NCI-H1436 treated with DMSO at 0.1 percent for 48 hours (cell line): ENCODE measurements at places on chromosomes 1 and 21.

GRCh38 chr21:36261459-36261858 is 58.5 kb upstream of the MORC3 start:
- DNase-seq: no peak

GRCh38 chr1:63909526-63909925 is 135.7 kb downstream of the ROR1 start:
- no peak for DNase-seq

DNA sequence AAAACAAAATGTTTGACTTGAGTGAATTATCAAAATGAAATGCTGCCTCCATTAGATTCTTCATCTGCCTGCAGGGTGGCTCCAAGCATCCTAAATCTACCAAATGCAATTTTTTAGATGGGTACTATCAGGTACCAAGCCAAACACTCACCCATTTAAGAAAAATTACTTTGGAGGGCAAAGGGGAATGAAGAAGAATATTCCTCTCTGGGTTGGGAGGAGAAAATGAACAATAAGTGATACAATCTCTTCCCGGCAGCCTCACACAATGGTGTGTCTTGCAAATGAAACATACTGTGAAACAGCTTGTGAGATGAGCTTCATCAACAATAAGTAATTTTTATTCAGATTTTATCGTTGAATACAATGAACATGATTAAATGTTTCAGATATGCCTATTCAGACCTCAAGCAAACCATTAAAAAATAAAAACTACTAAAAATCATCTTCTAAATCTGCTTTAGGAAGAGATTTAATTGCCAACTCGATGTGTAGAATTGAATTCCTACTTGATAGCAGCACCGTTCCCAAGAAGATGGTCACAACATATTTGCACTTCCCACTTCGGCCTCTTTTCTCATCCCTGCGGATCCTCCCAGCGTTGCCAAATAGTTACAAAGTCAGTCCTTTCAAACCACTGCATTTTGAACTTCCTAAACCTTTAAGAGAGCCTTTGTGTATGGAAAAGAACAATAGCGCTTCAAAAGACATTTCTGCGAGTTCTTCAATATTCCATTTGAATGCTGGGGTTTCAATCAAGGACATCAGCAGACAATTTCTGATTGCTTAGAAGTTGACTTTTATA is 2.7 kb downstream of the DAB1 start:
- no peak for DNase-seq

GRCh38 chr1:11109047-11109760 is 9.5 kb upstream of the EXOSC10 start:
- DNase-seq: no peak

DNA sequence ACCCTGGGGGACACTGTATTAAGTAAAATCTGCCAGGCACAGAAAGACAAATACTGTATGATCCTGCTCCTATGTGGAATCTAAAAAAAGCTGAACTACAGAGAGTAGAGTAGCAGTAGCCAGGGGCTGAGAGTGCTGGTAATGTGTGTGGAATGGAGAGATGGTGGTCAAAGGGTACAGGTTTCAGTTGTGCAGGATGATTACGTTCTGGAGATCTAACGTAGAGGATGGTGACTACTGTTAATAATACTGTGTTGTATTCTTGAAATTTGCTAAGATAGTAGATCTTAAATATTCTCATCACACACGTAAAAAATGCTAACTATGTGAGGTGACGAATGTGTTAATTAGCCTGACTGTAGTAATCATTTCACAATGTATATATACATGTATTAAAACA is 39.8 kb upstream of the GNG4 start:
- no peak for DNase-seq

DNA sequence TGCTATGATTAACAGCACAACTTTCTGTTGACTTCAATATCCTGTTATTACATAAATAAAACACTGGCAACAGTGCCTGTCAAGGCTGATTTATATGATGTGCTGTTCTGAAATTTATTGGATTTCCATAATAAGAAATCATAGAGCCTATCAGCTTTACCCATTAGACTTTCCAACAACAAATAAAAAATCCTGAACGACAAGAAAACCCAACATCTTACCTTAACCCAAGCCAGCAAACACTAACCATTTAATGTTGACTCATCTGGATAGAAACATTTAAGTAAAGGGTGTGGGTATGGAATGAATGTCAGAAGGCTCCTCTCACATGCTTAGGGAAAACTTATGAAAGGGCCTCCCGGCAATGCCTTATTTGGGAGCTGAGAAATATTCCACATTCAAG is 165.1 kb downstream of the SLC45A1 start:
- DNase-seq: no peak

DNA sequence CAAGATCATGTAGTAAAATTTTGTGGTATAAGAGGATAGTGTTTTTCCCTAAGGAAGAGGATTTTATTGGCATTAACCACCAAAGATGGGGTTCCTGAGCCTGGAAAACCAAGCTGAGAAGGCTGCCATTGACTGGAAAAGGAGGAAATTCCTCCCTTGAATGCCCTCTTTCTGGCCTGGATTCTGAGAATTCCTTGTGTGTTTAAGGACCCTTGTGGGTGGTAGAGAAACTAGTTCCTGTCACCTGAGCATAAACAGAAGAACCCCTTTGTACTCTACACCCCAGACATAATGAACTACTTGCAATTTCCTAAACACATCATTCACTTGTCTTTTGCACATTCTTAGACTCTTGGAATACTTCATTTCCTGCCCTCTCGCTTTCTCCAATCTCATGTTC is 33.1 kb upstream of the CEP350 start:
- DNase-seq: no peak

- DNase-seq: no peak
These were observed 837 bp downstream of the STXBP3 start for GRCh38 chr1:108747171-108747850.

GRCh38 chr1:9473032-9473807 is 66.0 kb upstream of the SLC25A33 start:
- DNase-seq: no peak

DNA sequence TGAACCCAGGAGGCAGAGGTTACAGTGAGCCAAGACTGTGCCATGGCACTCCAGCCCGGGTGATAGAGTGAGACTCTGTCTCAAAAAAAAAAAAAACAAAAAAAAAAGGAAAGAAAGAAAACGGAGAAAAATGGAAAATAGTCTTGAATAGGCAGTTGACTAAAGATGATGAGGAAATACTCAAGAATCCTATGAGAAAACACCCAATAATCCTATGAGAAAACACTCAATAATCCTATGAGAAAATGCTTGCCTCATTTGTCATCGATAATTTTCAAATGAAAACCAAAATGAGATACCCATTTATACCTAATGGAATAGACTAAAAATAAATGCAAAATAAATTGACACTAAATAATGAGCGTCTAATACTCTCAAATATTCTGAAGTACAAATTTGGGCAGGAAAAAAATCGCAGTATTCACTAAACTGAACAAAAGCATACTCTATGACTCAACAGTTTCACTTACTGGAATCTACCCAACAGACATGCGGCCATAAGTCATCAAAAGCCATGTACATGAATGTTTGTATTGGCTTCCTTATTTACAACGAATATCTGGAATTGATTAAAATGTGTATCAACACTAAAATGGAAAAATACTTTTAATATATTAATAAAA is 733.9 kb upstream of the CHRM3 start:
- no peak for DNase-seq
